ENCODE measurements at places on chromosomes 6 and 20.

- DNase-seq = no peak
These were observed 951 bp upstream of the OLIG3 start for GRCh38 chr6:137494988-137495702.

GRCh38 chr6:87482366-87482765 is 9.6 kb downstream of the SLC35A1 start:
- no peak for DNase-seq

DNA sequence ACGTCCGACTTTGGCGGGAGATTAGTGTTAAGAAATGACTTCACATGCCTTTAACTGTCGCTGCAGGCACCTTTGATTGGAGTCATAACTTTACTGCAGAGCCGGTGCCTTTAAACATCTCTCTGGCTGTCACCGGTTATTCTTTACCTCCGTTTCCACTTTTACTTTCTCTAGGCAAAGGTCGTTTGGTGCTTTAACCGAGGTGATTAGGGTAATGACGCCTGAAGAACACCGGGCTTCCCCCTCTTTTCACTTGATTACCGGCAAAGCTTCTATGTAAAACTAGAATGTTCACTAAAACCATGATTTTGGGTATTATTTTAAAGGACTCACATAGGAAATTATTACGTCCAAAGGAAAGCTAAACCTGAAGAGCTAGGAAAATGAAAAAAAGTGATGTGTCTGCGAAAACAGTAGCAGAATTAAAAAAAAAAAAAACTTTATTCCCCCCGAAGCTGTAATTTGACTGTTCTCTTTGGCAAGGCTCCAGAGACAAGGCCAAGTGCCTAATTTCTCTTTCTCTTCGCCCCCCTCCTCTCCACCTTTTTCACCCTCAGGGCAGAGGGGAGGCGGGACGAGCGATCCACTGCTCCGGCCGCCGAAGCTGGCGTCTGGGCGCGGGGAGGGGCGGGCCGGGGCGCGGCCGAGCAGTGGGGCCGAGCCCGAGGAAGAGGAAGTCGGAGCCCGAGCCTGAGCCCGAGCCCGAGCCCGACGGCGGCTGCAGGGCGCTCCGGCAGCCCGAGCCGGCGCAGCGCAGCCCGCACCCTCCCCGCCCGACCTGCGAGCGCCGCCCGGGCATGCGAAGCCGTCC is at the start of gene PLEKHG1:
PLEKHG1 (plus strand) TSS at position 687 of the 811 bp plus-strand sequence. CDS start 133,797 bp downstream, outside the sequence.
- peak; percentile 16 for DNase-seq

DNA sequence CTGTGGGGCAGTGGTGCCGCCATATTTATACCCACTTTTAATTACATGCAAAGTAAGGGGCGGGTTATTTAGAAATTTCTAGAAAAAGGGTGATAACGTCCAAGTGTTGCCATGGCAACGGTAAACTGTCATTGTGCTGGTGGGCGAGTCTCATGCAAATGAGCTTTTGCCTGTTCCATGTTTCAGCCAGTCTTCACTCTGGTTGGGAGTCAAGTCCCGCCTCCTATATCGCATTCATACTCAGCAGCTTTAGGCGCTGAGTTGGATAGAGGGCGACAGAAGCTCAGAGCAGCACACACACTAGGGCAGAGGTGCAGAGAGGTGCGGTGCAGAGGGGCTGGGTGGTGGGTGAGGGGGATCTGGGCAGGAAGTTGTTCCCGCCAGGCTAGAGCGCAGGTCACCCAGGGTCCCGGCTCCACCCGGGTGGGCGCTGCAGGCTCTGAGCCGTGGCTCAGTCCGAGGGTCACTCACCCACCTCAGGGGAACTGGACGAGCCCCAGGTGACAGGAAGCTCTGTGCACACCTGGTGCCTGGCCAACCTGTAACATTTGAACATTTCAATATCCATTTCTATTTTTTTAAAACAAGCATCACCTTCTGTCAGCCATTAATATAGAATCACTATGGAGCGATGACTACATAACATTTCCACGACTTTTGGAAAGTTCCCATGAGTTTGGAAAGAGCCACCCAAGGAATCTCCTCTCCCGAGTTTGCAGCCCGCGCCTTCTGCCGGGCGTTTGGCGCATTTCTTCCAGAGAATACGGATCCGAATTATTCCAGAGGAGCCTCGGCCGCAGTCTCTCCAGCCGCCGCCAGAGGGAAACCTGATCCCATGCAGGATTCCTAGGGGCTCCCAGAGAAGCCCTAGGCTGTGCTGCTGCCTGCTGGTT is 89.1 kb upstream of the PHACTR3 start:
- no peak for DNase-seq

DNA sequence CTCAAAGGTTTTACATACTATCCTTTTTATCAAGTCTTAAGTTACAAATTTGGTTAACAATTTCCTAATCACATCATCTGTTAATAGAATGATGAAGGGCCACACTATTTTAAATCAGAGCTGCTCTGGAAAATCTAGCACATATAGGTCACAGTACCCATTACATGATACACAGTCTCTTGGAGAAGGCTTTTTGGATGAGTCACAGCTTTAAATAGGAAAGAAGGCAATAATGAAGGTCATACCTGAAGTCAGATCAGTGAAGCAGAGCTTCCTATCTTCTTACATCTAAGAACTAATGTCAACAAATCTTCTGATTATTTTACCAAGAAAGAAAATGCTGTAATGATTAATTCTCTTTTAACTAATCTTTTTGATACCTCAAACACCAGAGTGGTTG is 248.5 kb downstream of the BTBD9 start:
- no peak for DNase-seq

DNA sequence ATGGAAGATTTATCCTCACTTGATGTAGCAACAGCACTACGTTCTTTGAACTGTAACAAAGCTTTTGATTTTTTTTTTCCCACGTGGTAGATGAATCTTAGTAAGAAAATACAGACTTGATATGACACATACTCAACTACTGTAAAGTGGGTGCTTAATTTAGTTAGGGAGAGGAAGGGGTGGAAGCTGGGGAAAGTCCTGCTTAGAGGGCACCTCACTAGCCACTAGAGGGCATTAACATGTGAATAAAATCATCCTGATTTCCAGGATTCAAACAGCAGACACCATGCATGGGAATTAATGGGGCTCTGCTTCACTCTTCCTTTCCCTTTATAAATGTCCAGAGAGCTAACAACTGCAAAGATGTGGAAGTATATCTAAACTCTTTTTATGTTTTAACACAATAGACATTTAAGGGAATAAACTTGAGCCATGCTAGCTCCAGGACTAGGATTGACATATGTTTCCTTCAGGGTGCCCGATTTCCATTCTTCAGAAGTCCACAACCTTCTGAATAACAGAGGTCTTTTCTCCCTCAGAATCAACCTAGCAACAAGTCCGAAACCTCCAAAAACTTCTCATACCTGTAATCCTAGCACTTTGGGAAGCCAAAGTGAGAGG is 250.1 kb downstream of the ATXN1 start:
- DNase-seq = peak; percentile 48

DNA sequence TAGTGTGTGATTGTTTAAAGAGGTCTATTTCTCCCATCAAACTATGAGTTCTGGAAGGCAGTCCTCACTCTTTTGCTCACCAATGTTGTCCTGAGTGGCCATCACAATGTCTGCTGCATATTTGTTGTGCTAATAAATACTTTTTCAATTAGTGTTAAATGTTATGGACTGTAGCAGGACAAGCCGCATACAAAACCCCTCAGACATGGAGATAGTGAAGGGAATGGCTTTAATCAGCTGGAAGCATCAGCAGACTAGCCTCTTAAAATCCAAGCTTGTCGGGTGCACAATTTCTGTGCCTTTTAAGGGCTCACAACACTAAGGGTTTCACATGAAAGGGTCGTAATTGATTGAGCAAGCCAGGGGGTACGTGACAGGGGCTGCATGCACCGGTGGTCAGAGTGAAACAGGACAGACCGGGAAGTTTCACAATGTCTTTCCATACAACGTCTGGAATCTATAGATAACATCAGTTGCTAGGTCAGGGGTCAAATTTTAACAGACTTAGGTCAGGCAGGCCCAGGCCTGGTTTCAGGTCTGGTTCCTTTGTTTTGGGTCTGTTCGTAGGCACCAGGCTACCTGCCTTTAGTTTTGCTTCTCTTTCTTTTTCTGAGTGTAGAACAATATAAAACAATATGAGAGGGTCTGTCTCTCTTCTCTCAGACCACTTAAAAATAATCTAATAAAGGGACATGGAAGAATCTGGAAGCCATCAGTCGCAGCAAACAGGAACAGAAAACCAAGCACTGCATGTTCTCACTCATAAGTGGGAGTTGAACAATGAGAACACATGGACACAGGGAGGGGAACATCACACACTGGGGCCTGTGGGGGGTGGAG is 327.6 kb upstream of the HTR1E start:
- no peak for DNase-seq

GRCh38 chr20:52096117-52096516 is 95.5 kb downstream of the ZFP64 start:
- DNase-seq = no peak

GRCh38 chr20:23200914-23201313 is 114.8 kb upstream of the CD93 start:
- no peak for DNase-seq

DNA sequence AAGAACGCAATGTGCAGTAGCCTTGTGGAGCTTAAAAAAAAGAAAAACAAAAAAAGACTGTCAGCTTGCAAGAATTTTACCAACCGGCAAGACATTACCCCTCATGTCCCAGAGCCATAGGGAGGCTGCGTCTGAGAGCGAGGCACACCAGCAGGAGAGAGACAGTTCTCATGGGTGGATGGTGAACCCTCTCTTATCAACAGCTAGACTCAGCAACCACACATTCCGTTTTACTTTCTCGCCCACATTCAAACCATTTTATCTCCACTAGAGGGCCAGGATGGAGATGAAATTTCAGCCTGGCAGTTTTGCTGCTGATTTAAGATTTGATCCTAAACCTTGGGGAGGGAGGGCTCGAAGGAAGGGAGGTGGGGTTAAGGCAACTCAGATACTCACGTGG is 247.0 kb downstream of the ATXN1 start:
- DNase-seq = peak; percentile 36
